HuH-7.5 (cell line): ENCODE measurements at places on chromosomes 13 and 19.

DNA sequence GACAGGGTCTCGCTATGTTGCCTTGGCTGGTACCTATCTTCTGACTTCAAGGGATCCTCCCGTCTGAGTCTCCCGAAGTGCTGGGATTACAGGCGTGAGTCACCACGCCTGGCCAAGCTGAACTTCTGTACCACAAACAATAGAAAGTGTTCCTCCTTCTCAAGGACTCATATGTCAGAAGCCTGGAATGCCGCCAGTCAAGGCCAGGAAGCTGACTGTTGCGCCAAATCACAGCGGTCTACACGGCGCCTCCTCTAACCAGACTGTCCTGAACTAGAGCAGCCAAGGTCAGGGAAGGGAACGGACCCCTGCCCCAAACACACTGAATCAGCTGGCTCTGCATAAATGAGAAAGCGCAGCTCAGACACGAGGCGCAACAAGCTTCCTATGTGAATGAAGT, 14.6 kb downstream of the RAB20 start:
- DNase-seq, result no peak

DNA sequence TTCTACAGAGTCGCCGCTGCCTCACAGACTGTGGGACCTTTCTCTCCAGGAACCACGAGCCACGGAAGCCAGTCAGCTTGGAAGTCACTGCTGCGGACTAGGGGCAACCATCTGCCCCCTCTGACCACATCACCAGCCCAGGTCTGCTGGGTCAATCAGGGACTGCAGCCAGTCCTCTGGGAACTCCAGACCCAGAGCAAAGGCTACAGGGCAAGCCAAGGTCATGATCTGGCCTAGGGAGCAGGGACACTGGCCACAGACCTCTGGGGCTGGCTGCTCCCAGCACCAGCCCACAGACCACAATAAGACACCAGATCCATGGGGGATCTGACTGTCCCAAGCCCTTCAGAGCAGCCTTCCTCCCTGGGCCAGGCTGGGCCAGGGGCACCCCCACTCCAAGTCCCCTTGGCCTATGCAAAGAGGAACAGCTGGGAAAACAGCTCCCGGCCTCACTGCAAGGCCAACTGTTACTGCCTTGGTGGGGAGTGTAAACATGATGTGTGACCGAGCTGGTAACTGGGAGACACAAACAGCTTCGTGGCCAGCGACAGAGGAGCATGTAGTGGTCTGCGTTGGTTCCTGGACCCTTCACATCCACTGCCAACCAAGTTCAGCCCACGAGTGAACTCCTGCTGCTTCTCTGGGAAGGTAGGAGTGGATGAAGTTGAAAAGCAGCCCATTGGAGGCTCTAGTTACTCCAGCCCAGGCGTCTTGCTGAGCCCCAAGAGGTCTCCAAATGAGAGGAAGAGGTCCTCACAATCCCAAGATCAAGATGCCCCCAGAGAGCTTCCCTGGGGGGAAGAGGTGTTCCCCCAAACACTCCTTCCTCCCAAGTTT, 1.5 kb downstream of the AKT2 start:
- no peak for DNase-seq

- no peak for DNase-seq
Measured at GRCh38 chr19:34049944-34050343, 122.4 kb upstream of the LSM14A start.

- no peak for DNase-seq
Measured at GRCh38 chr19:45322744-45323281, at the start of gene CKM. TSS of gene CKM (minus strand) at chr19:45322875. CDS start at chr19:45319713, 3,162 bp downstream.

DNA sequence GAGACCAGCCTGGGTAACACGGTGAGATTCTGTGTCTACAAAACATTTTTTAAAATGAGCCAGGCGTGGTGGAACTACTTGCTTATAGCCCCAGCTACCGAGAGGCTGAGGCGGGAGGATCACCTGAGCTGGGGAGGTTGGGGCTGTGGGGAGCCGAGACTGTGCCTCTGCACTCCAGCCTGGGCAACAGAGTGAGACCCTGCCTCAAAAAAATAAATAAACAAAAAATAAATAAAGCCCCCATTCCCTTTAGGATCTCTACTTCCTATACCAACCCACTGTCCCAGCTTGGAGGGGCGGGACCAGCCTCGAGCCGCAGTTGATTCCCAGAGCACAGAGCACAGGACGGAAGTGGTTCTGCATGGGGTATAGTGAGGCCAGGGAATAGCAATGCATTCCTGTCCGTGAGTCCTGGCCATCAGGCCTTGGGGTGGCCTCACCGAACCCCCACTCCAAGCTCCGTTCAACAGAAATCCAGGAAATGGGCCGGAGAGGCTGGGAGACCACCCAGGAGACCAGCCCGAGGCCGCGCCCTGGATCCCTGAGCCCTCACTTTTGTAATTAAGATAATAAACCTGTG, 4.9 kb upstream of the PTBP1 start:
- no peak for DNase-seq

DNA sequence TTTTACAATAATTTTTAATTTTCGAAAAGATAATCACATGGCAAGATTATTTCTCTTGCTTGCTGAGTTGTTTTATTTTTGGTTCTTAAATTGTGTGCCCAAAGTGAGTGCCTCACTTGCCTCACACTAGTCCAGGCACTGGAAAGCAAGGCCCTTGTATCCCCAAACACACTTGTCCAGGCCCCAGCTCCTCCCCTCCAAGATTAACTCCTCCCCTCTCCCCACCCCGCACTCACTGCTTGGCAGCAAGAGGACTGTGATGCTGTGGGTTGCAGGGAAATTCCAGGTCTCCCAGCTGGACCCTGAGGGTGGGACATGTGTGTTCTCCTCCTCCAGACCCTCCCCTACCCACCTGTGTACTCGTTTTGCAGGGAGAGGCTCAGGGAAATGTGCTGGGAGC, 3.9 kb downstream of the SIGLEC12 start:
- DNase-seq, result no peak

- DNase-seq, result no peak
Measured at GRCh38 chr19:29262085-29262484, 49.1 kb upstream of the UQCRFS1 start.

DNA sequence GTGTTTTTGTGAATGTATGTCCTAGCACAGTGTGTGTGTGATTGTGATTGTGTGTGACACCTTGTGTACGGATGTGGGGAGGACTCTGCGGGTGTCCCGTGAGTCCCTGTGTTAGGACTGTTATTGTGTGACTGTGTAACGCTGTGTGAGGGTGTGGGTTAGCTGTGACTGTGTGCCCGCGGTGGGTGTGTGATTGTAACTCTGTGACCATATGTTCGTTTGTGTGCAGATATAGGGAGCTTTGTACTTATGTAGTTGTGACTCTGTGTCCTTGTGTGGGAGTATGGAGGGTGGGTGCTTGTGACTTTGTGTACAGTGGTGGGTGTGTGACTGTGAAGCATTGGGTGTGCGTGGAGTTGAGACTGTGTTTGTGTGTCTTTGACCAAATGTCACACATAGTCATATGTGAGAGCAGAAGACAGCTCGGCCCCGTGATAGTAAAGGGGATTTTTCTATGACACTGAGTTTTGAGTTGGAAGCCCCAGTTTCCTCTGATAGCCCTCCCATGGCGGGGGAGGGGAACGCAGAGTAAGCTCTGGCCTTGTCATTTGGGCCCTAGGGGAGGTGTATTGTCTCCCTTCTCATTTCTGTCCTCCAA, 949 bp upstream of the ZNF260 start:
- DNase-seq, result peak; percentile 23

GRCh38 chr19:35231956-35232645, 3.6 kb upstream of the FAM187B start:
- no peak for DNase-seq

DNA sequence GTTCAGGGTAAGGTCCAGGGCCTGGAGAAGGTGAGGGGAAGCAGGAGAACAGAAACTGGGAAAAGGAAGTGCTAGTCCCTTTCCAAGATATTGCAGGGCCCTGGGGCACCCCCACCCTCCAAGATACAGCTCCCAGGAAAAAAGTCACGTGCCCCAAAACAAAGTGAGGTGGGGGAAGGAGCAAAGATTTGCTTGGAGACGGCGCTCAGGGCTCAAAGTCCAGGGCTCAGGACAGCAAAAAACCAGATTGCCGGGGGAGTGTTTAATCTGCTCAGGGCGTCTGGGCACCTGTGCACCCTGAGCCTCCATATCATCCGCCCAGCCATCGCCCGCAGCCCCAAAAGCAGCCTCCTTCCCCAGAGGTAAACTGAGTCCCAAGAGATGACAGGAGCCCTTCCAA, 6.3 kb downstream of the SMIM24 start:
- no peak for DNase-seq

GRCh38 chr19:4059891-4060620, 6.6 kb downstream of the ZBTB7A start:
- DNase-seq, result no peak

- no peak for DNase-seq
Measured at GRCh38 chr13:20904908-20905307, 2.4 kb upstream of the XPO4 start.

GRCh38 chr13:92255526-92255925, 857.1 kb downstream of the GPC5 start:
- DNase-seq, result no peak

DNA sequence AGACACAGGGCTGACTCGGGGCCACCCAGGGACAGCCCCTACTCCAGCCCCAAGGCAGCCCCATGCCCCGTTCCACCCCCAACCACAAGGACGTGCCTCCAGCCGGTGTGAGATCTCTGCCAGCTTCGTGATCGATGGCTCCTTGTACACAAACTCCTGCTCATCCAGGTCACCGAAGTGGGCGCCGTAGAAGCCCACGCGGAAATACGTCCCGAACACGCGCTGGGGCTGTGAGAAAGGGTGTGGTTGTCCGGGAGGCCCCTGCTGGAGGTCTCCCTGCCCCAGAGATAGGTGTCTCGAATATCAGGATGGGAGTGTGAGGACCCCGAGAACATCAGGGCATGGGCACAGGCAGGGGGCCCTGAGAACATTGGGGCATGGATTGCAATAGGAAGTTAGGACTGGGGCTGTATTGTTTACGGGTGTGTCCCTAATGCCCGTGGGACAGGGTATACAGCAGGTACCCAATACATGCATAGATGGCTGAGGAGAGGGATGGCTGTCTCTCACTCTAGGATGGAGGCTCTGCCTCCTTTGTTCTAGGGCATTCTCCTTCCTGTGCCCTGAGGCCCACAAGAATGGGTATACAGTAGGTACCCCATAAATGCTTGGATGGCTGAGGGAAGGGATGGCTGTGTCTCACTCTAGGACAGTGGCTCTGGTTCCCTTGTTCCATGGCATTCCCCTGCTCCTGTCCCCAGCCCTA, 5.3 kb upstream of the KANK2 start:
- no peak for DNase-seq

- no peak for DNase-seq
Measured at GRCh38 chr13:36357231-36357630, 11.0 kb upstream of the SPART start.

DNA sequence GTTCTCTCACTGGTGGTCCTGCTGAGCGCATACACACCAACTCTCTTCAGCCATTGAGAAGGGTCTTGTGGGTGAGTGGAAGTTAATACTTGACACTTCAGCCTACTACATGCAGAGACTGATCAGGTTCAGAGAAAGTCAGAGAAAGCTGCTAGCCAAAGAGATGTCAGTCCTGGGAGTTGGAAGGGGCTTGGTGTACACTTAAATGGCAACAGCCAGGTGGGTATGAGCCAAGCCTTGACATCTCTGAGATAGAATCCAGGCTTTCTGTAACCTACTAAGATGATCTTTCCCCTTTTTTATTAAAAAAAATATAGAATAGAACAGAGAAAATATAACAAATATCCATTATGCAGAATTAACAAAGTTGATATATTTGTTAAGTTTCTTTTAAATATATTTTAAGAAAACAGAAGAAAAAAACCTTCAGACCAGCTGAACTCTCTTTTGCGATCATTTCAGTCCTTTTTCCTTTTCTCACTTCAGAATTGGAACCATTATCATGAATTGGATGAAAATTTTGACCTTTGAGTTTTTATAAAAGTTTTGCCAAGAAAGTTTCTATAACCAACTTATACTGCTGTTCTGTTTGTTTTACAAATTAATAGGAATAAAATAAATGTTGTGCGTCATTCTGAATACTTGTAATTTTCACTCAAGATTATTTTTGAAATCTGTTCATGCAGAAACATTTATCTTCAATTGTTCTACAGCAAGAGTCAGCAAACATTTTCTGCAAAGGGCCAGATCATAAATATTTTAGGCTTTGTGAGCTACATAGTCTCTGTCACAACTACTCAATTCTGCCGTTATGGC, 153.0 kb downstream of the RFC3 start:
- DNase-seq, result no peak

GRCh38 chr13:109576331-109576813, 210.0 kb downstream of the IRS2 start:
- DNase-seq, result no peak
